NCI-H524 treated with DMSO at 0.1 percent for 48 hours (cell line): ENCODE measurements at places on chromosomes 3 and 15.

- DNase-seq = no peak
These were observed 25.2 kb downstream of the COLQ start for GRCh38 chr3:15496341-15496664.

DNA sequence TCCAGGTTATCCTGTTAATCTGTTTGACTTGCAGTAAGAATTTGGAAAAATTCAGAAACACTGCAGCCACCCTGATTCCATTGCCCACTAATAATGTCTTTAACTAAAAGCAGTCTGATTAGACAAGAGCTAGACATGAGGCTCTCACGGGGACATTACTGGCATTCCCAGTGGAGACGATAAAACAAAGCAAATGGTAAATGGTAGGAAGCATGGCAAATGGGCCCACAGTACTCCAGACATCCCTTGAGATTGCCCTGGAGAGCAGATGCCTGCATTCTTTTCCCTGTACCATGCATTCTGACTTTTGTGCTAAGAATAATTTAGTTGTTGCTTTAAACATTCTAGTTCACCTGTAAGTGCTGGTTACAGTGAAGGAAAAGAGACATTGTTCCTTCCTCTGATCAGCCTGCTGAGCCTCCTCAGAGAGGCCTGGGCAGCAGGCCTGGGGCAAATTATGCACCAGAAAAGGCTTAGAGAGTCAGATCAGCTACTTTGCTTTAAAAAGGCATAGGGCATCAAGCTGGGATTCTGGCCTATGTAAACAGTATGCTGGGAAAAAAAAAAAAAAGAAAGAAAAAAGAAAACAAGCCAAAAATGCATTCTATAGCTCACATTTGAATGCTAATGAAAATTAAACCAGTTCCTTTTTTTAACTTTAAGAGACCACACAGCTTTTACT is 204.6 kb downstream of the GABRG3 start:
- no peak for DNase-seq

DNA sequence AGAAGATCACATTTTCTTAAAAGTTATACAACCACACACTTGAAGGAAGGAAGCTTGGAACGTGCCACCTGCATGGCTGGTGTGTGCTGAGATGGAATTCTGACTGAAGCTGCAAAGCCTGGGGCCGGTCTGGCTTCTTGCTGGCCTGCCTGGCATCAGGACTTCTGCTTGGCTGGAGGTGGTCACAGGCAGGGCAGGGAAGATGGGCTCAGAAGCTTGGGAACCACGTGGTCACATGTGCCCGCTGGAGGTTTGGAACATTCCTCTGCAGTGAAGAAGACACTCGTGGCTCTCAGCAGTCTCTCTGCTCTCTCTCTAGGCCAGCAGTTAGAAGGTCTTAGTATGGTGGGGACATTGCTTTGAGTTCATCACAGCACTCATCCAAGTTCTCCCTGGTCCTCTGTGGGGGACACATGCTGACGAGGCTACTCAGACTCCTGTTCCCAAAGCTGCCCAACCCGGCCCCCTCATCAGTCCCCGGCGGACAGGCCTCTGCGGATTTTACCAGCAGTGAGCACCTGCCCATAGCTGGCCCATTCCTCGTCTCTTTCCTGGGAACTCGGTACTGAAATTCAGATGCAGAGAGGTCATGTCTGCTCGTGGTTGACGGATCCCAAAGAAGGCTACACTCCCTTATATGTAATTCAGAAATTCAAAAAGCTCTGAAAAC is 229.0 kb downstream of the ADAMTS17 start:
- DNase-seq = no peak

DNA sequence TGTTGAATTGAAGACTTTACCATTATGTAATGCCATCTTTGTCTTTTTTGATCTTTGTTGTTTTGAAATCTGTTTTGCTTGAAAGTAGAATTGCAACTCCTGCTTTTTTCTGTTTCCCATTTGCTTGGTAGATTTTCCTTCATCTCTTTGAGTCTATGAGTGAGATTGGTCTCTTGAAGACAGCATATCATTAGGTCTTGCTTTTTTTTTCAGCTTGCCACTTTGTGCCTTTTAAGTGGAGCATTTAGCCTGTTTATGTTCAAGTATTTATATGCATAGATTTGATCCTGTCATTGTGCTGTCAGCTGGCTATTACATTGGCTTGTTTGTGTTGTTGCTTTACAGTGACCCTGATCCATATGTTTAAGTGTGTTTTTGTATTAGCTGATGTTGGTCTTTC is 131.8 kb downstream of the ZIC1 start:
- no peak for DNase-seq

- no peak for DNase-seq
These were observed 543.1 kb downstream of the NTRK3 start for GRCh38 chr15:87713475-87713879.
